Dermis microvascular lymphatic vessel endothelial cell (primary cell): ENCODE measurements at places on chromosomes 3 and 15.

- DNase-seq = no peak
Observed at GRCh38 chr15:100230784-100231183, 111.0 kb downstream of the ADAMTS17 start.

DNA sequence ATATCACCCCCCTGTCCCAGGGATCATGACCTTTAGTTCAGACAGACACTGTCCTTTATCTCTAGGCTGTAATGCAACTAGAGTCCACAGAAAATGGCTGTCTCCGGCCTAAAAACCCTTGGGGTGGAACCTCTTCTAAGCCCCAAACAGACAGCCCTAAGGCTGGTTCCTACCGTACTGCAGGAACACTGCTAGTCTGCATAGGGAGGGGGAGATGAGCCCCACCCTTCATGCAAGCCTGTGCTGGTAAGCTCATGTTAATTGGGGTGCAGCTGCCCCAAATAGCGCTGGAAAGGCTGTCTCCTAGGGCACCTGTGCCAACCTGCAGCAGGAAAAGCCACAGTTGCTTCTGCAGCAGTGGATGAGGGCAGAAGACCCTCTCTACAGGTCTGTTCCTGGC lies 252.1 kb upstream of the MDFIC2 start:
- DNase-seq = no peak

GRCh38 chr3:15451216-15452113 lies 24.1 kb downstream of the EAF1 start:
- DNase-seq = no peak

GRCh38 chr3:51668756-51669155 lies 2.3 kb upstream of the TEX264 start:
- DNase-seq = no peak

GRCh38 chr3:64345371-64345770 lies 120.1 kb upstream of the PRICKLE2 start:
- no peak for DNase-seq

GRCh38 chr3:108486338-108486737 lies 24.1 kb downstream of the MYH15 start:
- DNase-seq = no peak

DNA sequence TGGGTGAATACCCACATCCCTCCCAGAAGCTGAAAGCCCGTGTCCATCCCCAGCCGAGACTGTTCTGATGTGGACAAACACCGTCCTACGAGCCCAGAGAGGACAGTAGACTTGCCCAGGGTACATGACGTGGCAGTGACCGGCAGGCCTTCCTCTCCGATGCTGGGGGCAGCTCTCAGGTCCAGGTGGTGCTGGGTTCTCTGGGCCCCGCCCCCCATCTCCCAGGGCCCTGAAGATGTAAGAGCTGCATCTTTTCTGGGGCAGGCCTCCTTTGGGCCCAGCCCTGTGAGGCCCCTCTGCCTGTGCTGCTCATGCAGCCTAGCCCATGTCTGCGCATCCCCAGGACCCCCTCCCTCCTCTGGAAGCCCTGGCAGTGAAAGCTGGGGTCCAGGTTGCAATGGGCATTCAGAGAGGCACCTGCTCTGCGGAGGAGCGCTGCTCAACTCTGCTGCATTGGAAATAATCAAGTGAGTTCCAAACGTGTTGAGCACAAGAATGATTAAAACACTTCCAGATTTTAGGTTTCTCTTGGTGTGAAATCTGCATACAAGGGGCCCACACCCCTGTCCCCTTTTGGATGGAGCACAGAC lies 71.9 kb downstream of the FBLN2 start:
- no peak for DNase-seq

DNA sequence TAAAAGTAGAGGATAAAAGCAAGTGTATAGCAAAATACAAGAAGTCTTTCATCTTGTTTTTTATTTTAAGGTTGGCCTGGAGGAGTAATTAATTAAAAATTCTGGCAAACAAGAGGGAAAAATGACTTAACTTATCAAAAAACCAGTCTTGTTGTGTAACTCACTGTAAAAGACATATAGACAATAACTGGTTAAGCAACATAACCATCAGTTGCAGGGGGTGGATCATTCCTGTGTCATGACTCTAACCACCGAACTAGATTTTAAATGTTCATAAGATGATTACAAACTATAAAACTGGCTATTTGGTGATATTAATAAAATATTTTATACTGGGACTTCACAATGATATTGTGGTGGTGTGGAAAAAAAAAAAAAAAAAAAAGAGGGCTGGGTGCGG lies 130.6 kb downstream of the STAG1 start:
- no peak for DNase-seq

- DNase-seq = peak; percentile 88
Observed at GRCh38 chr3:66722675-66723074, 221.9 kb upstream of the LRIG1 start.

- no peak for DNase-seq
Observed at GRCh38 chr15:99473981-99474906, 91.5 kb upstream of the MEF2A start.

DNA sequence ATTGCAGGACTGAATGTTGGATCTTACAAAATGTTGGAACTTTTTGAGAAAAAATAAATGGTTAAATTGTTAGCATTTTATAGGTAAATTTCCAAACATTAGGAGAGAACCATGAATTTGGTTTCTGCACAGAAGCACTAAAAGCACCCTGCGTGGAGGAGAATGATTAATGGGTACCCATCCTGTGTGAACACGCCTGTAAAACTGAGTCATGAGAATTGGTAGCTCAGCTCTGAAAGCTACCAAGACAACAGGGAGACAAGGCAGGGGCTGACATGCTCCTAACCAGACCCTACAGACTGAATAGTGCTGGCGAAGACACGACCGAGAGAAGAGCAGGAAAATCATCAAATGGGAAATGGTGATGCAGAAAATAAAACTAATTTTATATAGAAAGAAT lies 32.4 kb upstream of the MTMR10 start:
- DNase-seq = peak; percentile 28

DNA sequence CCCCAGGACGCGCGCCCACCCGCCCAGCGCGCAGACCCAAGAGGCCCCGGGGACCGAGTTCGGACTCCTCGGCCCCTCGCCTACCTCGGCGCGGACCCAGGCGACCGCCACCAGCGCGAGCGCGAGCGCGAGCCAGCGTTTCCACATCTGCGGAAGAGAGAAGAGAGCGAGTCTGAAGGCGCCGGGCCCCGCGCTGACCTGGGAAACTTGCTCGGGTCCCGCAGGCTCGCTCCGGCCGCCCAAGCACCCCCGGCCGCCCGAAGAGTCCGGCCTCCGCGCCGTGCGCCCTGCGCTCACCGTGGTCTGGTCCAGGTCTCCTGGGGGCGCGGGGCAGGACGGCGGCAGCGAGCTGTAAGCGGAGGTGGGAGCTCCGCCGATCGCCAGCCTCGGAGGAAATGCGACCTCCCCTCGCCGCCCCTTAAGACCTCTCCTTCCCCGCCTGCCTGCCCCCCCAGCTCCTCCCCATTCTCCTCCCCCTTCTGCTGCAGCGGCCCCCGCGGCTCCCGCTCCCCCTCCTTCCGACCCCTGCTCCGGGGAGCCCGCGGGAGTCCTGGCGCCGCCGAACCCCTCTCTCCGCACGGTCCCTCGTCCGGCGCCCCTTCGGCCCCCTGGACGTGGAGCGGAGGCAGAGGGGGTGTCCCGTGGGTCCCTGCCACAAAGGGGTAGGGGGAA lies at the start of gene FSTL1:
Gene FSTL1 (minus strand): TSS at position 393 of the 672 bp plus-strand sequence. CDS start 246 bp downstream, at position 147.
- peak; percentile 70 for DNase-seq

- DNase-seq = no peak
Observed at GRCh38 chr3:139265131-139266016, 78.4 kb upstream of the MRPS22 start.

- no peak for DNase-seq
Observed at GRCh38 chr3:128841926-128842920, 37.2 kb upstream of the ACAD9 start.

DNA sequence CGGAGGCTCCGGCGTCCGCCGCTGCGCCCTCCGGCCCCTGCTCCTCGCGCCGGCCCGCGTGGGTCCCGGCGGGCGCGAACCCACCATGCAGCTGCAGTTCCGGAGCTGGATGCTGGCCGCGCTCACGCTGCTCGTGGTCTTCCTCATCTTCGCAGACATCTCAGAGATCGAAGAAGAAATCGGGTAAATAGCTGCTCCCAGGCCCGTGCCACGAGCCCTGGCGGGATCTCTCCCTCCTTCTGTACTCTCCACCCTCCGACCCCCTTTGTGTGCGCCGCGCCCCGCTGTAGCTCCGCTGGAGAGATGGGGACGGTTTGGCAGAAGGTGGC lies 263 bp downstream of the ST8SIA2 start:
- no peak for DNase-seq

GRCh38 chr15:27077790-27078189 lies 106.8 kb downstream of the GABRG3 start:
- DNase-seq = no peak

DNA sequence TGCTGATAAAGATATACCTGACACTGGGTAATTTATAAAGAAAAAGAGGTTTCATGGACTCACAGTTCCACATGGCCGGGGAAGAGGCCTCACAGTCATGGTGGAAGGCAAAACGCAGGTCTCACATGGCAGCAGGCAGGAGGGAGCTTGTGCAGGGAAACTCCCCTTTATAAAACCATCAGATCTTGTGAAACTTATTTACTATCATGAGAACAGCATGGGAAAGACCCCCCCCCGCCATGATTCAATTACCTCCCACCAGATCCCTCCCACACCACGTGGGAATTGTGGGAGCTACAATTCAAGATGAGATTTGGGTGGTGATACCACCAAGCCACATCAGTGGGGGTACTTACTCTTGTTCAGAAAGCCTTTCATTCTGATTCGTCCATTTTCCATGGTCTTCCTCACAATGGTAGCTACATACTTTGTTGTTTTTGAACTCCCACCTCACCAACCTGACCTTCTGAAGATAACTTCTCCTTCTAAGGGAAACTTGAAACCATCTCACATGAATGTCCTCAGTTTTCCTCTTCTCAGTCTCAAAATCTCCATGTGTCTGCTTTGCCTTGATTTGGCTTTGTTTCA lies 275.6 kb upstream of the PROK2 start:
- DNase-seq = no peak

- DNase-seq = no peak
Observed at GRCh38 chr3:41943311-41943843, 18.5 kb downstream of the ULK4 start.

GRCh38 chr3:44330444-44330843 lies 8.1 kb upstream of the TCAIM start:
- no peak for DNase-seq

DNA sequence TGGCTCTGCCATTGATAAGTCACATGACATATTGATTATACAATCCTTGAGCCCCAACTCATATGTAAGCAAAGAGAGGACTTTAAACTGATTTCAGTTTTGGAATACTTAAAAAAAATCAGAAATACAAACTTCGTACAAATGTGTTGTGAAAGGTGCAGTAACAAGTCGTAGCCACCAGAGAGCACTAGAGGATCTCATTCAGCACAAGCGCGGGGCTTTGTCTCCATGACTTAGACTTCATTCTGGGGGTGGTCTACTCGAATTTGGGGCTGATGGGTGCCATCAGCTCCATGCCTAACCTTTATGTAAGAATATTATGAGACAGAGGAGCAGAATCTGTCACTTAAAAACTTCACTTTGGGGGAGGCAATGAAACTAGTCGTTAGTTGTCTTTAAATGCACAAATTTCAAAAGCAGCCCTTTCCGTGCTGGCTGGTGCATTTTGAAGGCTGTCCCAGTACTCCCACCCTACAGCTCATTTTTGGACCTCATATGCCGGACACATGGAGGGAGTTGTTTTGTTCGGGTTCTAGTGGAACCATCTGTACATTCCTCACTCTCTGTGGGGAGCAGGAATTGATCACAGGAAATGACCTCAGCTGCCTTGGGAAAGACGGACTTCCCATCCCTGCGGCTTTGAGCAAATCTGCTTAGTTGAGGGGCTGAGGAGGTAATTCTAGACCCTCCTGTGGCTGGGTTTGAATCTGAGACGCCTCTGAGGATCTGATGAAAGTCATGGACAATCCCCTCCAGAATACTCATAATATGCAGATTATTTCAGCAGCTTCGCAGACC lies 27.5 kb upstream of the MASP1 start:
- DNase-seq = peak; percentile 42

DNA sequence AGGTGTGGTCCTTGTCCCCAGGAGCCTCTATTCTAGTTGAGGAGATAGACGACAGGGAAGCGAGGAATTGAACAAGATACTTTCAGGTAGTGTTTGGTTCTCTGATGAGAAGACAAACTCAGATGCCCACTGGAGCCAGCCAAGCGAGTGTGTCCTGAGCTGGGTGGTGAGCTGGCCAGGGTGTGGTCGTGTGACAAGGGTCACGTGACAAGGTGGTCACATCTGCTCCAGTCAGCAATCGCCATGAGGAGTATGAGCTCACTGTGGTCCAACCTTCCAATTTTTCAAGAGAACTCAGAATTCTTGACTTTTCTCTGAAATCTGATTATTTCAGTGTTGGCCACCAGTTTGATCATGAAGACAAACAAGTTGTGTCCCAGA lies 39.5 kb downstream of the SLC6A6 start:
- no peak for DNase-seq

DNA sequence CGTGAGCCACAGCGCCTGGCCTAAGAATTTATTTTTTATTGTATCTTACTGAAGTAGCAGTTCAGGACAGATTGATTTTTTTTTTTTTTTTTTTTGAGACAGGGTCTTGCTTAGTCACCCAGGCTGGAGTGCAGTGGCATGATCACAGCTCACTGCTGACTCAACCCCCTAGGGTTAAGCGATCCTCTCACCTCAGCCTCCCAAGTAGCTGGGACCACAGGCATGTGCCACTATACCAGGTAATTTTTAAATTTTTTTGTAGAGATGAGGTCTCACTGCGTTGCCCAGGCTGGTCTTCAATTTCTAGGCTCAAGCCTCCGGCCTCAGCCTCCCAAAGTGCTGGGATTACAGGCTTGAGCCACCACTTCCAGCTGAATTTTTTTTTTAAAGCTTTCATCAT lies 99.8 kb upstream of the HERC1 start:
- no peak for DNase-seq

DNA sequence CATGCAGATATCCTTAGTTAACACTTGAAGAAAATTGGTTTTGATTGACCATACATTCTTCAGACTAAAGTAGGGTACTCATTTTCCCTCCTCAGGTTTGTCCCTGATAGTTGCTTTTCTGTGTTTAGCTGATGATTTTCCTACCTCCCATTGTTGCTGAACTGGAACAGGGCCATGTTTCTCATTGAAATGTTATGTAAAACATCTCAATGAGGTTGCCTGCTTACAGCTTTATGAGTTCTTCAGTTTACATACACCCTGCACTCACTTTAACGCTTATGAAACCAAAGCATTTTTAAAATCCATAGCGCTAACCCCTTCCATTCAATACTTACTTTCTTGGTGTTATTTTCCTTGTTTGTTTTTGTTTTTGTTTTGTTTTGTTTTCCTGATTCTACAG lies 61.9 kb downstream of the HMG20A start:
- DNase-seq = no peak

- DNase-seq = no peak
Observed at GRCh38 chr15:66415360-66415759, 28.6 kb downstream of the MAP2K1 start.
